Caki2 (cell line): ENCODE measurements at places on chromosomes 1 and 21.

DNA sequence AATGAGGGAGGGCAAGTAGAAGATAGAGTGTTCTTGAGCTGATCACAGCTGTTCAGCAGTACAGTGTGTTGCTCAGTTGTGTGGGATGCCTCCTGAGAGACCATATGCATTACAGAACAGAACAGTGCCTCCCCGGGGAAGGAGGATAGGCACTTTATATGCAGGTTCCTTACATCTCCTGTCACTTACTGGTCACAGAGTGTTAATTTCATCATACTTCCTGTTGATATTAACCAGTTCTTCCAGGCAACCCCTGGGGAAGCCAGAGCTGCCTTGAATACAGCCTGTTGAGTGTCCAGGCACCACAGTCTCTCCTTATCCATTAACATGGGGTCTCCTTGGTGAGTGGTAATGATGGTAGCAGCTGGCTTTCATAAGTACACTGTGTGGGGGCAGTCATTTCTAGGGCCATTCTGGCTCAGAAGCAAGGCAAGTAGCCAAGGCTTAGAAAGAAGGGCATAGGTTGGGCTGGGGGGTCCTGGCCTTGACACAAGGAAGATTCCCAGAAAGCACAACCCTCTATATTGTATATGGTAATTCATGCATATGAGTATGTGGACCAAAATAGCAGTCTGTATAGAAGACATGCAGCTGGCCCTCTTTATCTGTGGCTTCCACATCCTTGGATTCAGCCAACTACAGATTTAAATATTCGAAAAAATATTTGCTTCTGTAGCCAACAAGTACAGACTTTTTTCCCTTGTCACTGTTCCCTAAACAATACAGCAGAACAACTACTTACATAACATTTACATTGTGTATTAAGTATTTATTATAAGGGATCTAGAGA is 142.4 kb downstream of the ZP4 start:
- DNase-seq, result no peak

DNA sequence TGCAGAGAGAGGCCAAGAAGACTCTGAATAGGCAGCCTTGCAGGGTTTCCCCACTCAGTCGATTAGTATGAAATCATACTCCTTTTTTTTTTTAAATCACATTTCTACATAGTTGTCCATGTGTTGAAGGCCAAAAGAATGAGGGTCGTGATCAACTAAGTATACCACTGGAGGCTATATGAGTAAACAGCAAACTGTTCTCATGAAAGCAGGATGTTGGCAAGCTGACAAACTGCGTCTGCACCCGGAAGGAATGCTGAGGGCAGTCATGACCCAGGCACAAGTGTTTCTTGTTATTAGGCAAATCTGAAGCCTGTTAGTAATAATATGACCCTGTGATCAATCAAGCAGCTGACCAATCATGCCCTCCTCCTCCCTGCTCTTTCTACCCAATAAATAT is 213.2 kb downstream of the USH2A start:
- DNase-seq, result no peak

DNA sequence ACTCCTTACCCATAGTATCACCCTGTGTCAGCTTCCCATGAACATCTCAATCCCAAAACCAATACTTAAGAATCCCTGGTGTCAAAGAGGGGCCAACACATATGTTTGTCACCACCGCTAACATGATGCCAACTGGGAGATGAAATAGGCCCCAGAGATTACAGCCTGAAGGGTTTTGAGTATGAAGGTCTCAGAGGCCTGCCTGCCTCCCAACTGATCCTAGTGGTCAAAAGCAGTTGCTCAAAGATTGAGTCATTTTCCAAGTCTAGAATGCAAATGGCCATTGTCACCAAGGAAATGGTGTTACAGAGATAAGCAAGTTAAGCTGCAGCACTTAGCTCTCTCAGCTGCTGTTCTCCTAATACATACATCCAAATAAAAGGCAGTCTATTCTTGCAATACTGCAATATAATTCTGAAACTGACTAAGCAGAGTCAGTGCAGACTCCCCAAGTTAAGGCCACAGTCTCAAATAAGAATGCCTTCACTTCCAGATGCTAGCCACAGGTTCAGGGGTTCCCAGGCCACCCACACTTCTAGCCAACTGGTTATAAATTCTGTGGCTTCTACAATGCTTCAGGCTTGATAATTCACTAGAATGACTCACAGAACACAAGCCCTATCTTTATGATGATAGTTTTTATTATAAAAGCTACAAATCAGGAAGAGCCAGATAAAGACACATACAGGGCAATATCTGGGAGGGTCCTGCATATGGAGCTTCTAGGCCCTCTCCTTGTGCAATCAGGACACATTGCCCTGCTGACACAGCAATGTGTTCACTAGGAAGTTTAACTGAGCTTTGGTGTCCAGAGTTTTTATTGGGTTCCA is 18.7 kb downstream of the DUSP10 start:
- no peak for DNase-seq

DNA sequence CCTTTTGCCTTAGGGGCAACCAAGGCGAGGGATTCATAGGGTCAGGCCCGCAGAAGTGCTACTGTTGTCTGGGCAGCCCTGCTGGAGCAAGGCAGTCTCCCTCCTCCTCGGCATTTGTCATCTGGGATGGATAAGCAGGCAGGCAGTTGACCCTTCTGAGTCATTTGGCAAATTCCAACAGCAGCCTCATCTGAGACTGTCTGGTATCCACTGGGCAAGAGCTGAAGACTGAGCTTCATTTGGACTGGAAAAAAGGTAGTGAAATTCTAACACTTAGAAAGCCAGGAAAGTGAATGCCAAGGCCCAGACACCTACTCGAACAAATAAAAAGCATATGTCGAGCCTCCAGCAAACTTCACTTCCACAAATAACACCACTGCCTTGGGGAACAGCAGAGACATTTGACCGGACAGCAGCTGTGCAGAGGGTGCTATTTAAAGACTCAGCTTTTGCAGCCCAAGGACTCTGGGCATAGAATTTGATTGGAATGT is 4.0 kb upstream of the ZBTB40 start:
- peak; percentile 32 for DNase-seq

DNA sequence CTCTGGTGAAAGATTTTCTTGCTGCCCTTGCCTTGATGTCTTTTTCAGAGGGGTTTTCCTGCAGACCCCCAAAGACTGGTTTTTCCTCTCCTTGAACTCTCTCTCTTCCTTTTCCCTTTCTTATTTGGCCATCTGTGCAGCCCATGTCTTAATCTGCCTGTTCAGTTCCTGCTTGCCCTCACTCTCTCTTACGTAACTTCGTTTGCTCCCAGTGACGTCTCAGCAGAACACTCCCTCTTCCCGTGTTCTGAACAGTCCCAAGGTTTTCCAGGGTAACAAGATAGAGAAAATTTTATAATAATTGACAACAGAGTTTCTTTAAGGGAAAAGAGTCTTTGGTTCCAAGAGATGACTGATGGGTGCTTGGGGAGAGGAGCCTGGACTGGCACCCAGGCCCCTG is 109.1 kb upstream of the LMO4 start:
- no peak for DNase-seq

- no peak for DNase-seq
Measured at GRCh38 chr1:244050835-244051444, at the start of gene ZBTB18. Gene ZBTB18 (plus strand): TSS chr1:244051283. CDS start chr1:244051432, 149 bp downstream.

DNA sequence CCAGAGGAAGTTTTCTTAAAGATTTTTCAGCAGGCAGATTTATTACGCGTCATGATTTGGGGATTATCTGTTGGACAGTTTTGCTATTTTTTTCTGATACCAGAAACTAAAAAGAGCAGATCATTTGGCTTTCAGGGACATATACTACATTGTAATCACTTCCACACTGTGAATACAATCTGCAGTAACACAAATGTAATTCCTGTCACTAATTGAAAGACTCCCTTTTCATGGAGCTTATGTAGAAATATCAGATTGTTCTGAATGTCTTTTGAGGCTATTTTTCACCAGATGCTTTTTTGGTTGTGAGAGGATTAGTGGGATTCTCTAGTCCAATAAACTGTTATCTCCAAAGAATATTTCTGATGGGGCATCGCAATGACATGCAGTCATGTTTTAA is 464.2 kb downstream of the DISC1 start:
- no peak for DNase-seq

DNA sequence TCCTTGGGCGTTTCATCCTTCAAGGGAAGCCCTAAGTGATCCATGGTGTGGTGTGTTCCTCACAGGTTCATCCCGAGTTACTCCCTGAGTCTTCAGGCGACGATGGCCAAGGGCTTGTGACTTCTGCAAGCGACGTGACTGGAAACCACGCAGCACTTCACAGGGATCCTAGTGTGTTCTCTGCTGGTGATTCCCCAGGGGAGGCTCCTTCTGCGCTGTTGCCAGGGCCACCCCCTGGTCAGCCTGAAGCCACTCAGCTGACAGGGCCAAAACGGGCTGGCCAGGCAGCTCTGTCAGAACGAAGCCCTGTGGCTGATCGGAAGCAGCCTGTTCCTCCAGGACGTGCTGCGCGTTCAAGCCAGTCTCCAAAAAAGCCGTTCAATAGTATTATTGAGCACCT is 71.5 kb downstream of the VPS26C start:
- no peak for DNase-seq

DNA sequence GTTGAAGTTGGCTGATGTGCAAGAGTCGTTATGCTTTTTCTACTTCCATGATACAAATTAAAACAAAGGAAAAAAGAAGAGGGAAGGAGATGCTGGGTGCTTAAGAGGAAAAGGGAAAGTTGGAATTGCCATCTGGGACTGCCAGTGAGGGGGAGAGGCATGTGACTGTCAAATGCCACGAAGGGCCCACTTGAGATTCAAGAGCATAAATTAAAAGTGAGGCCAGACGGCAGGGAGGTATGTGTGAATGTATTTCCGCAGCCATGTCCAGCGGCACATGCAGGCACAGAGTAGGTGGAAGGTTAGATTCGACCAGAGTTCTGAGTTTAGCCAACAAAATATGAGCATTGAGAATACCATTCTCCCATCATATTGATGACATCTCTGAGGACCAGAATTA is 32.0 kb downstream of the NFASC start:
- no peak for DNase-seq

DNA sequence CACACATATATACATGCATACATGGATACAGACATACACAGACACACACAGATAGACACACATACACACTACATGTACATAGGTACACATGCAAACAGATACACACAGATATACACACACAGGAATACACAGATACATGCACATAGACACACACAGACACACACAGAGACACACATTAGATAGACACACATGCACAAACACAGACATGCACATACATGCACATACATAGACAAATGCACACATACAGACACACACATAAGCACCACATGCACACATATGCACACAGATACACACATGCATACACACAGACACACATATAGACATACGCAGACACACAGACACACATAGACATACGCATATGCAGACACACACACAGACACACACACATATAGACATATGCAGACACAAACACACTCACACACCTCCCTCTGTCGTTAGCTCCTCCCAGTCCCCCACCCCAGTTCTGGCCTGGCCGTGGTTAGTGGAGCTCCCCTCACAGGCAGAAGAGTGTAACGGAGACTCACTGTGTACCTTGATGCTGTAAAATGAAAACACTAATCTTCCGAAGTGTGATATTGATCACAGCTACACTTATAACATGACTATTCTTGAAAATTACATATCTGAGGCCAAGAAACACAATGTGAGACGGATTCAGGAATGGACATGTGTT is 7.6 kb downstream of the UBASH3A start:
- no peak for DNase-seq

- no peak for DNase-seq
Measured at GRCh38 chr1:100239961-100240360, 9.7 kb downstream of the DBT start.

DNA sequence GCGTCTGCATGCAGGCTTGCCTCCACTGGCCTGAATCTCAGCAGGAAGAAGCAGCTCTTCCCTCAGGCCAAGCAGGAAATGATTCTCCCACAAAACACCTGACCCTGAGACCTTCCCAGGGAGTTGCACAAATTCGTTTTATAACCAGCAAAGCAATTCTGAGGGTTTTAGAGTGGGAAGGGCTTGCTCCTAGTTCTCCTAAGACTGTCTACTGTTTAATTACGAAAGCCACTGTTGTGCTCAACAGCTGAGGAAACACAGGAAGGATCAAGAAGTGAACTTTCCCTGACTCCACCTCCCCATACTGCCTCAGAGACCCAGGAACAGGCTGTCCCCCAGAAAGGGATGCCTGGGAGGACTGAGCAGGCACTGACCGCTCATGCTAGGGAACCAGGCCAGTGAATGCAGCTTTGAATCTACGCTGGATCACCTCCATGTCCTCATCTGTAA is 37.0 kb upstream of the PUM1 start:
- DNase-seq, result peak; percentile 17

DNA sequence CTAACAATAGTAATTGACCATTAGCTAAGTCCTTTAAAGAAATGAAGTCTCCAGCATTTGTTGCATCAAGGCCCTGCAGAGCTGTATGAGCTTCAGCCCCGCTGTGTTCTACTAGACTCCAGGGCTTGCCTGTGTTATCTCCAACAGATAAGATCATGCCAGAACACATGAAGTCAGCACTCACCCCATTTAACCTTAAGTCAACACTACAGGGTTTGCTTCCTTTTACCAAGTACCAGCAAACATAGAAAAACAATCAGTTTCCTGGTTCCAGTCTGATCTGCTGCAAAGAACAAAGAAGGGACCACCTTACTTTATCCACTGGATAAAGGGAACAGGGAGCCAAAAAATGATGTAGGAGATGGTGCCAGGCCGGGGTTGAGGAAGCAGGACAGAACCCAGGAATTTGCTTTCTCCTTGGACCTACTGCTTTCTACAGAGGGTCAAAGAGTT is 41.3 kb upstream of the ENAH start:
- peak; percentile 30 for DNase-seq

- DNase-seq, result no peak
Measured at GRCh38 chr1:237444120-237444790, 402.3 kb downstream of the RYR2 start.

DNA sequence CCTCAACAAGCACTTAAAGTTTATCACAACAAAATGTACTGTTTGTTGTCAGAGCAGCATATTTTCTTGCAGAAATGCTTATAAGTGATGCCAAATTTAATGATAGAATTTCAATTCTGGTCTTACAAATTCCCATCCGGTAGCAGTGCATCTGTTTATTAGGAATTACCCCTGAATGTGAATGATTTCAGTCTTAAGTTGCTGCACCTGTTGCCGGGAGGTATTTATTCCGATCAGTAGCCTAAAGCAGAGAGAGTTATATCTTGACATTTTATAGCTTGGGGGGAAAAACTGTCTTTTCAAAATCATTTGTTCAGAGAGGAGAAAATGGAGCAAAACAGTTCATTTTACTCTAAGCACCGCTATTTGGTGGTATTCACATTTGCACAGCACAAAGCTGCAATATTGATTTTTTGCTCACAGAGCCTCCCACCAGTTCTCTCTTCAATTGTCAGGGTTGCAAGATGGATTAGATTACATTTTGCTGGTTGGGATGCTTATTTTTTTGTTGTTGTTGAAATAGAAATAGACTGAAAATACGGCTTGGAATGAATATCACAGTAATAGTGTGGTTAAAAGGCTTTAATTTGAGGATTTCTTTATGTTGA is 98.6 kb downstream of the ADGRL2 start:
- no peak for DNase-seq

DNA sequence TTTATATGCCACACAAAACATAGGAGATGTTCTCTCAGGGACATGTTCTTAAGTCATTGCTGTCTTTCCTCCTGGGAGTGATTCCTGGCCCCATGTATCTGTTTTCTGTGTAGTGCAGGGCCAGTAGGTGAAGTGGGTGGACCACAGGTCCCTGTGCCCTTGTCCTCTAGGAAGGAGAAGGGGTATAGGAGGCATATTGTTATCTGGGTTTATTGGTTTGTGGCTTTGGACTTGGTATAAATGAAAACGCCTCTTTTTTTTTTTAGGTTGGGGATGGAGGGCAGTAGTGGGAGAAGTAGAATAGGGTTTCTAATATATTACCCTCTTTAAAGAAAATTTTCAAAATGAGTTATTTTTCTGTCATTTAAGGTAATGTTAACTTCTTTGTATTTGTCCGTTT is 29.4 kb downstream of the DYRK1A start:
- no peak for DNase-seq
